ENCODE measurements at places on chromosomes 3 and 15.

DNA sequence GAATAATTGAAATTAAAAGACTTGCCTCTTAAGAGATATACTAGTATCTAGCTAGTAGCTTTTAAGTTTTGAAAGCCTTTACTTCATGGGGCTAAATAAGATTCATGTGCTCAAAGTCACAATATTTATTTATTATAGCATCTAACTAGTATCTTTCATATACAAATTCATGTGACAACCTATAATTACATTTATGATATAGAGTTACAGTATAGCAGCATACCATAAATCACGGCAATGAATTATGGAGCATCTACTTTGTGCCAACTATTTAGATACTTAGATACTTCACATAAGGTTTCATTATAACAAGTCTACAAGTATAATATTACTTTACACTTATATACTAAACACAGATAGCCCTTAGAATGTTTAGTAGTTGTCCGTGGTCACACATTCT, 229.4 kb downstream of the TPRG1 start:
- DNase-seq, result no peak

GRCh38 chr15:22974745-22975144, 5.4 kb downstream of the CYFIP1 start:
- no peak for DNase-seq

DNA sequence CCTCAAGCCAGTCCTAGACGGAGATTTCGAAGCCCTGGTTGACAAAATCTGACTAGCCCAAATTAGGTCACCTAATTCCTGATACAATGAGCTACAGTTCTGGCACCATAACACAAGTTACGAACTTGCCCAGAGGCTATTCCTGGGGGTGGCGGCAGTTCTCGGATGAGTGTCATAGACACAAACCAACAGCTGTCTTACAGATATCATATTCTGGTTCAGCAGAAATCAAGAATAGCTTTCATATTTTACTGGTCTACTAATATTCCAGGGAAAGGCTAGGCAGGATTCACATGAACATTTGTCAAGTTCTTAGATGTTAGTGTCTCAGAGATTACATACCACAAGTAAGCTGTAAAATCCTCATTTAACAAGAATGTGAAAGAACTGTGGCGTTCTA, 8.8 kb downstream of the ANAPC13 start:
- no peak for DNase-seq

- DNase-seq, result no peak
Measured at GRCh38 chr15:56817321-56818080, 84.2 kb upstream of the ZNF280D start.

DNA sequence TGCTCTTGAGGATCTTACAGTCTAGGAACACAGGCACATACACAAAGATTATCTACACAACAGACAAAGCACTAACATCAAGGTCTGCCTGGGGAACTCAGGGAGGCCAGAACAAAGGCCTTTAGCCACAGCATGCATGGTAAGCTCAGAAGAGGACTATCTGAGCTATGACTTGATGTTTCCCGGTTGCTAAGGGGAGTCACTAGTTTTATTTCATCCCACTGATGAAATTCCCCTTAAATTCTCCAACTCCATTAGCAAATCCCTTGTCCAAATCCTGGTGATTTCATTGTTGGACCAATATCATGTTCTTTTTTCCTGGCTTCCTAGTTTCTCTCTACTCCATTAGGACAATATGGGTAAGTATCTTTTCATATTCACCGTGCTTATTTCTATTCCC, 23.3 kb downstream of the FBN1 start:
- no peak for DNase-seq

- no peak for DNase-seq
Measured at GRCh38 chr3:31929826-31930502, 51.1 kb downstream of the OSBPL10 start.

DNA sequence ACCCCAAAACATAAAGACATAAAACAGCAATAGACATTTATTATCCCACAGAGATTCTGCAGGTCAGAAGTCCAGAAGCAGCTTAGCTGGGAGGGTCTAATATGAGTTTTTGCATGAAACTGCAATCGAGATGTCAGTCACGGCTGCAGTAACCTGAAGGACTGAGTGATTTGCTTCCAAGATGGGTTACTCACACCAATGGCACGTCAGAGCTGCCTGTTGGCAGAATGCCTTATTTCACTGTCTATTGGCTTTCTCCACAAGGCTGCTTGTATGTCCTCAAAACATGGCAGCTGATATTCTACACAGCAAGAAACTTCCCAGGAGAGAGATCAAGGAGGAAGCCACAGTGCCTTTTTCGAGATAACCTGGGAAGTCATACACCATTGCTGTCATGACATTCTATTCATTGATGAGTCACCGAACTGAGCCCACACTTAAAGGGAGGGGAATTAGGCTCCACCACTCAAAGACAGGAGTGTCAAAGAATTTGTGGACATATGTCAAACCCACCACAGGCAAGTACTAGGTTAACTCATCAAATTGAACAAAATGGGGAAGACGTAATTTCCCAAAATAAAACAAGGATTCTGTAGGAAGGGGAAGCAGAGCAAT, 122.2 kb downstream of the SYNPR start:
- no peak for DNase-seq

DNA sequence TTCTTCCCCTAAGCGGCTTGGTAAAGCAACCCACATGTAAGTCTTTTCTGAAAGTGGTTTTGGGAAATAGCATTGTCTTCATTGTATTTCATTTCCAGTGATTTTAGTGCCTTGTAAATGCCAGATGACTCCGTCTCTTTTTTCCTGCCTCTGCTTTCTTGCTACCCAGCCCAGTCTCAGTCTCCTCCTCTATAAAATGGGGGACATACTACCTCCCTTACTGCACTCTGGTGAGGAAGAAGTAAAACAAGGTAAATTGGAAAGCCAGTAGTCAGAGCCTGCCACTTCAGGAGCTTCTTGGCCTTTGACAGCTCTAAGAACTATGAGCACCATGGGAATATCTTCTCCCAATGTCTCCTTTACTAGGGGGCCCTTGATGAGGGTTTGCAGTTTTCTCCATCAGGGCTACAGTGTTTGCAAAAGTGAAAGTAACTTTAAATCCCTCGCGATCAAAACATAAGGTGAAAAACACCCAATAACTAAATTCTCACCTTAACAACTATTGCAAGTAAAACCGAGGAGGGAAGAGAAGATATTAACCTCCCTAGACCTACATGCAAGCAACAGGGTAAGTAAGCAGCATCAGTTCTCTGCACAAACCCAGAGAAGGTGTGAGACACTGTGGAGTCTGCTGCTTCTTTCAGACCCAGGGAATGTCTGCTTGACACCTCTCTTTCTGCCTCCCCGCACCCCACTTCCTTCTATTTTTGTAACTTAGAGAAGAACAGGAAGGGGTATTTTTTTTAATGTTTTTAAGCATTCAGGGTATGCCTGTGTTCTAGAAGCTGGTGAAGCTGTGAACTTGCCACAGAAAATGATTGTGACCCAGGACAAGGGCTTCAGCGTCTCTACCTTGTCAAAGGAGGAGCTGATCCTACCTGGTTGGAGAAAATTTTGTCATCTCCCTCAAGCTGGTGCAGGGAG, 159.1 kb upstream of the EOMES start:
- DNase-seq, result no peak

DNA sequence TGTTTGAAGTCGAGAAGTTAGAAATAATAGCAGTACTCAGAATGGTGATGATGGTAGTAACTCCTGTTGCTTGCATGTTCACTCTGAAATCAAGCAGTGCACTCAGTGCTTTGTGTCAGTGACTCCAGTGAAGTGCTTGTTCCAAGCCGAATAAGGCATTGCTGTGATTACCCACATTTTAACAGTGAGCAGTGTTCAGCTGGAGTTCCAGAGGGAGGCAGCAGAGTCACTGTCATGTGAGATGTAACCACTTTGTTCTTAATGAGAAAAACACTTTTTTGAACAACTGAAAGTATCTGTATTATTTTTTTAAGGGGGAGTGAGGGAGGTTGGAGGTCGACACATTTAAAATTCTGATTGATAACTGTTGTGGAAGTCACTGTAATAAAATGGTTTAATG, 3.7 kb downstream of the MDFIC2 start:
- no peak for DNase-seq

DNA sequence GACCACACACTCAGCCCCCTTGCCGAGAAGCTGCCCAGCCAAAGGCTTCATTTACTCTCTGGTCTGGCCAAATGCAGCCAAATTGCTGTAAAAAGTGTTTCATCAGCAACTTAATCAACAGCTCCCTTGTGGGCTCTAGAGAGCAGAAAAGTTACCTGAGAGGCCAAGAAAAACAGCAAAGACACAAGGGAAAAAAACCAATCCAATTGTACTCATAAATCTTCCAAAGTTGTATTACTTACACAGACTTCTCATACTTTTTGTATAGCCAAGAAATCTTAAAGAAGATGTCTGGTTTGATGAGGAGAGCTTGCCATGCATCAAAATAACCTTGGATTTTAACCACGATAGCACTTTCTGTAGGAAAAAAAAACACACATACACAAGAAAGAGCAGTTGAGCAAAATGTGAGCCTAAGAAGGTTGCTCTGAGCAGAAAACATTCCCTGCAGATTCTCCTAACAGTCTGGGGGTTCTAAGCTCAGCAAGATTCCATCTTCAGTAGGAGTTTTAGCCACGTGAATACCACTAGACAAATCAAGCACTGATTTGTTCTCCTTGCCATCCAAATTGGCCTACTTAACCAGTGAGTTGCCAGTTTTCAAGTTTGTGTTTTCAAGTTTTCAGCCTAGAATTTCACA, 120.0 kb downstream of the CYP19A1 start:
- no peak for DNase-seq

DNA sequence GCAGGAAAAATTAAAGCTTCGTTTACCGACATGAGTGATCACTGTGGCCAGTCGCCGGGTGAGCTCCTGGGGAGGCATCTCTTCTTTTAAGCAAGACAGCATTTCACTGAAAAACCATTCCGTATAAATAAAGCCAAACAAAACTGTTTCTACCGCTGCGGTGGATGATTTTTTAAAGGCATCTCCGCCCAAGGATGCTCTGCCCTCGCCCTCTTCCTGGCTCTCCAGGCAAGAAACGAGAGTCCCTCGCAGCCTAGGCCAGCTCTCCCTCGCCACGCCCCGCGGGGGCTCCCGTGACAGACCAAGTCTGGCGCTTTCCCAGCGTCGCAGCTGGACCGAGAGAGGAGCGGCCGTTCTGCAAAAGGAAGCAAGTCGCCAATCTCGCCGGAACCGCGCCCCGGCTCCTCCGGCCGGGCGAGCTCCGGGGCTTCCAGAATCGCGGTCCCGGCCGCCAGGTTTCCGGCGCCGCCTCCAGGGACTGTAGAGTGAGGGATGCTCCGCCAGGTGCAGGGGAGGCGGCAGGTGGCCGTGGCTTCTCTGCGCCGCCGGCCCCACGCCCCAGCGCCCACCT, 458 bp downstream of the MCF2L2 start:
- DNase-seq, result no peak

- DNase-seq, result no peak
Measured at GRCh38 chr3:136109499-136109898, 86.6 kb downstream of the MSL2 start.

GRCh38 chr15:101439920-101440319, 49.6 kb downstream of the PCSK6 start:
- no peak for DNase-seq

DNA sequence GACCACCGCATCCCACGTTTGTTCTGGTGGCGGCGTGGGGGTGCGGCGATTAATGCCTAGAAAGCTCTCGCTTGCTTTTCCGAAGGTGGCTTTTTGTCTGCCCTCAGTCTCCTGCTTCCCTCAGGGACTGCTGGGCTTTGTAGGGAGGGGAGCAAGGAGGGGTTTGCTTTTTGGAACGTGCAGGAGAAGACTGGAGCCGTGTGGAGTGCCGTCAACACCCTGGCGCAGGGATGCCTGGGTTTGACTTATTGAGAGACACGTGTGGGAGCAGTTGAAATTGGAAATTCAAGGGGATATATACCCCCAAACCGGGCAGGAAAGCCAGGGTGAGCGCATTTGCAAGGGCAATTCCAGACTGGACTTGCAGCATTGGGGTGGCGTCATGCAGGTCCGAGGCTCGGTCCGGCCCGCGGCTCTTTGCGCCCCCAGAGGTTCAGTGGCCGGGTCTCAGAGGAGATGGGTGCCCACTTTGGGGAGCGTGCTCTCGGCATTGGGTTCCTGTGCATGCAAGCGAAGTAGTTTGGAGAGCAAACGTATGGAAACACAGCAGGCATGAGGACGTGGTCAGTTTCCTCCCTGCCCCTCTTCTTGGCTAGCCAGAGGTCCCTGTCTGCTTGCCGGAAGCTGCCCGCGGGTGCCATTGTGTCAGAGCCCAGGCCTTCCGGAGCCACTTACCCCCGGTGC, 2.1 kb downstream of the EPHB1 start:
- no peak for DNase-seq

DNA sequence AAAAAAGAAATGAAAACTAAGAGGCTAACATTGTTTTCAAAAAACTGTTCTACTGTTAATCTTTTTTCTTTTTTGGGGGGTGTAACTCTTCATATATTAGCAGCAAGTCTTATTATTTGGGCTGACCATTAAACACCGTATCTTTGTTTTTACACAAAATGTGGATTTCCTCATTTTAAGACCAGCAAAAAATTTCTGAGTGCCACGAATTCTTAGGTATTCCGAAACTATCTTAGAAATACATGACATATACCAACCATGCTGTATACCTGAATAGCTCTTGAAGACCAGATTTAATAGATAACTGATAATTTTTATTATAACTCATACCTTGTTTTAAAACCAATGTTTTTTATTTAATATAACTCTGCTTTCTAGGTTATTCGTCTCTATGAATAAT, 620 bp upstream of the TTC23 start:
- DNase-seq, result no peak

DNA sequence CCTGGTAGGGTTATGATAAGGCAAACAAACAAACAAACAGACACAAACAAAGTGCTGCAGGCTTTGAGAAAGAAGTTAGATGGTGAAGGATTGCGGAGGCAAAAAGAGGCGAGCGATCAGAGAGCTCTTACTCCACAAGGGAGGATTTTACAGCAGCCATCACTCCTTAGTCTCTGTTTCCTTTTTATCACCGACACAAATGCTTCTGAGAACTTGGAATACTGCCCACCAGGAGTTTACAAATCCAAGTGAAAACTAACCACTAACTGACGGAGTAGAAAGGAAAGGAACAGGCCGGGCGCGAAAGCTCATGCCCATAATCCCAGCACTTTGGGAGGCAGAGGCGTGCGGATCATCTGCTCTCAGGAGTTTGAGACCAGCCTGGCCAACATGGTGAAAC, 35.6 kb upstream of the GPR160 start:
- no peak for DNase-seq

- no peak for DNase-seq
Measured at GRCh38 chr3:69180869-69181591, 58.6 kb upstream of the LMOD3 start.

- DNase-seq, result no peak
Measured at GRCh38 chr15:91609966-91610365, 243.5 kb upstream of the SLCO3A1 start.

GRCh38 chr3:122668930-122669730, 11.5 kb upstream of the PARP14 start:
- DNase-seq, result no peak

DNA sequence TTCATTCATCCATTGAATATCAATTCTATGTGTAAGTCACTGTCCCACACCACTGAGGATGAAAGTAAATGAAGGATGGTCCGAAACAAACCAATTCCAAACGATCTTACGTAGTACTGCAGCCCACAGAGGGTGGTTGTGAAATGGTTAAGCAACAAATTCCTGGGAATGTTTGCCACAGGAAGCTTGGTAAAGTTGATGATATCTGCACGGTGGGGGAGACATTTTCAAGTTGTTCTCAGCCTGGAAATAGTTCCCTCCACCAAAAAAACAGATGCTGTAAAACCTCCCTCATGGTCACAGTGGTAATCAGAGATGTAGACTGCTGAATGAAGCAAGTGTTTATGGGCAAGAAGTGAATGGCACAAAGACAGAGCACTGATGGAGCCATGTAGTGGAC, 35.9 kb upstream of the BNC1 start:
- no peak for DNase-seq

Data from cerebellar nuclear complex (tissue), 1 donor.